ENCODE measurements at places on chromosomes 7 and 10.

DNA sequence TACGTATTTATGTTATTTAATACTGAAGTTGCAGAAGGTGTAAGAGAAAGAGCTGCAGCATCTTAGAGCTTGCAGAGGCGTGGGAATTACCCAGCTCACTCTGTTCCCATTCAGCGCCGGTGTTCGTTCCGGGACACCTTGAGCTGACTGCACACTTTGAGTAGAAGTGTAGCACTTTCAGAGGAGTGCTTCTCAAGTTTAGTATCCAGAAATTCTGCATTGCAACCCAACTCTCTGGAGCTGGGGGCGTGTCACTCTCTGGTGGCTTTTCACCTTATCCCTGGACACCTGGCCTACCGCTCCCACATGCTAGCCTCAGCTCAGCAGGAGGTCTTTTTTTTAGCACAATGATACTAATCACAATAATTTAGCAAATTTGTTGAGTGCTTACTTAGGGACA is 66.4 kb upstream of the SHH start:
- DNase-seq, result no peak

GRCh38 chr7:104209063-104209462 is 1.2 kb upstream of the ORC5 start:
- DNase-seq, result no peak

DNA sequence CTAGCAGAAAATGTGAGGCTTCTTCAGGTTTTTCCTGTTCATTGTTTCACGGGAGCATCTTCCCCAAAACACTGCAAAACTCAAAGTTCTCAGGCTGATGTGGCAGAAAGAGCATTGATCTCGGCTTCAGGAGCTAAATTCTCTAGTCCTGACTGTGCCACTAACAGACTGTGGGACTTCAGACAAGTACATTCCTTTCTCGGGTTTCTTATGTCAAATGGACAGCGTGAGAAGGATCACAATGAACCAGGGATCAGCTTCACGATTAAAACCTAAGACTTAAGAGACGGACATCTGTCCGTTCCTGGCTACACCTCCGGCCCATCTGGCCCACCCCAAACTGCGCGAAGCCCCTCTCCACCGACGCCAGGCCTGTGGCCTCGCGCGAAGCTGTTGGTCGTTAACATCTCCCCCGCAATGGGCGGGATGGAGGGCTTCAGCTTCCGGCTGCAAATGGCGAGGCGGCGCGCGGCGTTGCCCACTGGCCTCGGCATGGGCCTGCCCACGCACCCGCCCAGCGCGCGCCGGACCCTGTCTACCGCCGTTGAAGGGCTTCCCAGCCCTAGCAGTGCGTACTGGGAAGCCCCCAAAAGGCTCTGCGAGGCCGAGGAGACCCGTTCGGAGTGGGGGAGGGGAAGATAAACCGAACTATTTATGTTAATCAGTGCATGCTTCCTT is 549 bp upstream of the DDX50 start:
- no peak for DNase-seq

DNA sequence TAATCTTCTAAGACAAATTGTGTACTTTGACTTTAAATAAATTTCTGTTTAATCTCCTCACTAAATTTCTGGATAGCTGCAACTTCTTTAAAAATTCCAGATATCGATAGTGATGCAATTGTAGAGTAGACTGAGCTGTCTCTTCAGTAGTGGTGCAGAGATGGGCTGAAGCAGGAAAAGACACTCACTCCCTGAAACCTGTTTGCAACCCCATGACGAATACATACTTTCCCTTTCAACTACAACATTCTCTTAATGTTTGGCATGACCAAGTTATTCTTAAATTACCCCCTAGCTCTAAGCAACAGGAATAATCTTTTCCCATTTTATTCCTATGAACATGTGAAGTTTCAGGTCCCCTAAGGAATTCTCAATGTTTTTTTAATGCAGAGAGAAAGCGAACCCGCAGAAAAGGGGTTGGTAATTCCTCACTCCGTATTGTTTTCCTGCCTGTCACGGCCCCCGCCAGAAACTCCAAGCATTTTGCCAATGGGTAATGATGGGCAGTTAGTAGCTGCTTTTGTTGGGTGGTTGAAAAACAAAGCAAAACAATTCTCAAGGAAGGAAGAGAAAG is 1.3 kb downstream of the THSD7A start:
- no peak for DNase-seq

DNA sequence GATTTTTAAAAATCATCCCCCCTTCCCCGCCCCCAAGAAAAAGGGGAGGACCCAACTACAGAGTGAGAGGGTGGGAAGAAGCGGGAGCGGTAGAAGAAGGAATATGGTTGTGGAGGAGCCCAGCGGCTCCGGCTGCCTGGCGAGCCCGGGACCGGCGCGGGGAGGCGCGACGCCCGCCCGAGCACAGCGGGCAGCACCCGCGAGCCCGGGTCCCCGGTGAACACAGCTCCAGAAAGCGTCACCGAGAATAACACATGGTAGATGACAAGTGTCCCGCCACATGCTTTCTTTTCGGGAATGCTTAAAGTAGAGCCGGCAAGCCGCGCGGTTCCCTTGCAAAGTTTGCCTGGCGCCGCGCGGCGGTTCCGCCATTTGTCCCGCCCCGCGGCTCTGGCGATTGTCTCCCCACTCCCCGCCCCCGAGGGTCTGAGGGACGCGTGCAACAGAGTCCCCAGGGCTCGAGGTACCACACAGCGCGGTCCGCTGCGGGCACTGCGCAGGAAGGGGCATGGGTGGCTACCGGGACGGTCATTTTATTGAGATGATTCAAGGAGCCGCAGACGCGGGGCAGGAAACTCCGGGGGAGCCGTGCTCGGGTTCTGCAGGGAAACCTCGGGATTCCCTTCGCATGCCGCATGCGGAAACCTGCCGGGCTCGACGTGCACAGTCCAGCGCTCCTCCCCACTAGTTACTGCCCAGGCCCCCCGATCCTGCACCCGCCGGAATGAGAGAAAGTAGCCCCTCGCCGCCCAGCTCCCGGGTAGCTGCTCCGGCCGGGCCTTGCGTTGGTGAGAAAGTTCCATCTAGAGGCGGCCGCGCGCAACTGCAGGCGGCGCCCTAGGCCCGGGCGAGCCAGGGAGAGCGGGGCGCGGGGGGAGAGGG is 781 bp upstream of the GRM8 start:
- DNase-seq, result no peak

DNA sequence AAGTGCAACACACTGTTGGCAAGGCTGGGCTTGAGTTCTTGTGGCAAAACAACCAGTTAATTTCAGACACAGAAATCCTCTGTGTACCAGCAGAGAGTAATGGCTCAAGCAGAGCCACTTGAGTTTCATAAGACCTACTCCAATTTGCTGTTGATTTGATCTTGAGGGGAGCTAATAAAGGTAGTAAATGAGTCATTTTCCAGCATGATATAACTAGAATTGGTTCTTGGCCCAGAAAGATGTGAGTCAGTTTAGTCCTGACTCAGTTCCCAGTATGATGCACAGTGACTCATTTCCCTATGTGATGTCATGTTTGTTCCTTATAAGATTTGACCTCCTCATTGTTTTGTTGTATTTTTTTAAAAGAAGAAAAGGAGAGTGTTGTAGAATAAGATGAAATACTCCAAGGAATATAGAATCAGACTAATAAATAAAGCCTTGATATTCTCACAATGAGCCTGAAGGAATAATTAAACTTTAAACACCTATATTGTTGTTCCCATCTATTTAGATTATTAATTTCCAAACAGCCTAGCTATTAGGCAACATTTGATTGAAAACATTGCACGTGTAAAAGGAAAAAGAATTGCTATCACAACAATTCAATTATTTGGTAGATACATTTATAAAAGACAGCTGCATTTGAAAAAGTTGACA is 186.2 kb downstream of the REEP3 start:
- DNase-seq, result peak; percentile 37

GRCh38 chr7:115249080-115249479 is 327.2 kb downstream of the MDFIC start:
- DNase-seq, result no peak

DNA sequence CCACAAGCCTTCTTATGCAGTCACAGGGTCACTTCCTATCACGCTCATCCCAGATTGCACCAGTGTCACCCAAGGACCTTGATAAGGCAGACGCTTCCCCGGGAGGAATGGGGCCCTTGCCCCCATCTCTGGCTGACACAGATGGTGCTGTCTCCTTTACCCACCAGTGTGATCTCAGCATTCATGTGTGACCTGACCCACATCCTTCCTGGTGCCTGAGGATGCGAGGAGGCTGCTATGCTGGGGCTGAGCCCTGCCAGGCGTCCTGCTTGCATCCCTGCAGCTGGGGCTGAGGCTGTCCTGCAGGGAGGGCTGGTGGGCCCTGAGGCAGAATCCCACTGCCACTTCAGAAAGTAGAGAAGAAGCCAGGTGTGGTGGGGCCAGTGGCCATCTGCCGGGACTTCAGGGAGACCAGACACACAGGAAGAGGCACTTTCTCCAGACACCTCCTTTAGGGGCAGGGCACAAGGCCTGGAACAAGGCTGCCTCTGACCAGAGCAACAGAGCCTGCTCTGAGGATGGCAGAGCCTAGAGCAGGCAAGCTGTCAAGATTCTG is 35.3 kb downstream of the RASGEF1A start:
- no peak for DNase-seq

DNA sequence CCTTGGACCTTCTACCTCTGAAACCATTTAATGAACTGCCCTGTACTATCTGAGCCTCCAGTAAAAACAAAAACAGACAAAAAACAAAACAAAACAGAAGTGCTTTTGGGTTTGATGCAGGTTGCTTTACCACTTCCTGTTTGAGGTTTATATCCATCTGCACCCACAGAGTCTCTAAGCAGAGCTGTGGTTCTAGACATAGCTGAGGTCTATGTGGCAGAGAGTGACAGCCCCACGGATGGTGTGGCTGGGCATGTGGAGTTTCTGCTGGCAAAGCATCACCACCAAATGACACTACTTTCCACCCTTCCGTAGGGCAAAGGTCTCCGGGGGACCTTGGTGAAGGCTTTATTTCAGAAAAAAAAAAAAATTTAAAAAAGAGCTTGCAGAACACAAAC is 754.2 kb downstream of the GRID1 start:
- no peak for DNase-seq

- no peak for DNase-seq
These were observed 15.9 kb downstream of the TDRD1 start for GRCh38 chr10:114195079-114195478.

DNA sequence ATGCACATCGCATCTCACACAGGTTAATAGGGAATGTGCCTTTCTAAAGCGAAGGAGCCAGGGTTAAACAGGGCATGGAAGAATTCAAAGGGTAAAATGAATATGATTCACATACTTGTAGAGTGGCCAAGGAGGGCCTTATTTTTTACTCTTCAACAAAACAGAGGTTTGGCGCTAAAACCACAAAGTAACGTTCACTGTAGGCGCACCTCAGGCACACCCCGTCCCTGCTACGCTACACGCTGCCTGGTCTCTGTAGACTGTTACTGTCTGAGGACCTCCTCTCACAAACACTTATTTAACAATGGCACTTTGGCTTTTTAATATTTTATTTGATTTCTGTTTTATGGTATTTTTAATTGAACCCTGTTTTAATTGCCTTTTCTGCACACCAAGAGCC is 462.1 kb upstream of the GALNT17 start:
- no peak for DNase-seq

DNA sequence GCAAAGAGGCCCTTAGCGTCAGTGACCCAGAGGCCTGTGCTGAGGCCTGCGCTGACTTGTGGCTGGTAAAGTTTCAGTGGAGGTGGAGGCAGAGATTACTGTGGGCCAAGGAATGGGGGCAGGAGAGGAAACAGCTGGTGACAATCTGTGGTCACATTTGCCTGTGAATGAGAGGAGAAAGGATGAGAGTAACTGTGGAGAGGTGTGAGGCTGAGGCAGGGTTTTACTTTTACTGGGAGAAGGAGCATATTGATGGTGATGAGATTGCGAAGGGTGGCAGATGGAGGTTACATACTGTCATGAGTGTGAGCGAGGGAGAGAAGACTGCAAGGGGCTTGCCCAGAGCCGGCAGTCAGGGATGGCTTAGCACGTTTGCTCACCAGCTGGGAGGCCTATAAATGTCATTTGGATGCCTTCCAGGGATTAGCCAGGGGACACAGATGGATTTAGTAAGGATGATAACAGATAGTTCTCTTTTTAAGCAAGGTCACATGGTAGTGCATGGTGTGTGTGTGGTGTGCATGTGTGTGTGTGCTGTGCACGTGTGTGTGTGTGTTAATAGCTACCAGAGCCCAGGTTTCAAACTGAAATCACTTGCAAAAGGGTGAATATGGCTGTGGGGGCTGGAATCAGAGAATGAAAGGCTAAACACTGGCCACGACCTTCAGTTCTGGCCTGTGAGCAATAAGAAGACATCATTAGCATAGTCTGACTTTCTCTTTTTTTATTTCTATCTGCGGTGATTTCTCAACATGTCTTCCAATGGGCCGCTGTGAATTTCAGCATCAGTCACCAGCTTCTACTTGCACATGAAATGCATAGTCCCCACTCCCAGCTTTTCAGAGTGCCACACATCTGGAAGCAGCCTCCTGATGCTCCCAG is 291.5 kb upstream of the ZNF32 start:
- DNase-seq, result no peak

GRCh38 chr10:20963721-20964595 is 66.8 kb upstream of the NEBL start:
- DNase-seq, result no peak

- DNase-seq, result no peak
These were observed 637.6 kb upstream of the IGFBP3 start for GRCh38 chr7:46558482-46559193.
